Posterior cingulate gyrus (tissue), 11 donors: ENCODE measurements at places on chromosomes 2 and 18.

DNA sequence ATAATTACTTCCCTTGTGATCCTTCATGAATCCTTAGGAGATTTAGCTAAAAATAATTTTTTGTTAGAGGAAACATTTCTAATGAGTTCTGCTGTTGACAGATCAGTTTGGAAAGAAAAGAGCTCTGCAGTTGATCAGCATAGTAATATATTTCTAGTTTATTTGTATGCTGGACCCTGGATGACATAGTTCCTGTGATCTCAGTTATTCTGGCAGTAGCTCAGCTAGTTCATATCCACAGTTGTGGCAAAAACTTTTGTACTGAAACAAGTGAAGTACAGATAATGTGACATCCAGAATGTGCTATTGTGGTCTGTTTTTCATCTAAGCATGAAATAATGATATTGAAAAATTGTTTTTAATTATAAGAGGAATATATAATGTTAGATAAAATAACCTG, 33.7 kb downstream of the ABI2 start:
- DNase-seq, result no peak

GRCh38 chr2:201235860-201236811, 24.2 kb upstream of the CASP8 start:
- no peak for DNase-seq

DNA sequence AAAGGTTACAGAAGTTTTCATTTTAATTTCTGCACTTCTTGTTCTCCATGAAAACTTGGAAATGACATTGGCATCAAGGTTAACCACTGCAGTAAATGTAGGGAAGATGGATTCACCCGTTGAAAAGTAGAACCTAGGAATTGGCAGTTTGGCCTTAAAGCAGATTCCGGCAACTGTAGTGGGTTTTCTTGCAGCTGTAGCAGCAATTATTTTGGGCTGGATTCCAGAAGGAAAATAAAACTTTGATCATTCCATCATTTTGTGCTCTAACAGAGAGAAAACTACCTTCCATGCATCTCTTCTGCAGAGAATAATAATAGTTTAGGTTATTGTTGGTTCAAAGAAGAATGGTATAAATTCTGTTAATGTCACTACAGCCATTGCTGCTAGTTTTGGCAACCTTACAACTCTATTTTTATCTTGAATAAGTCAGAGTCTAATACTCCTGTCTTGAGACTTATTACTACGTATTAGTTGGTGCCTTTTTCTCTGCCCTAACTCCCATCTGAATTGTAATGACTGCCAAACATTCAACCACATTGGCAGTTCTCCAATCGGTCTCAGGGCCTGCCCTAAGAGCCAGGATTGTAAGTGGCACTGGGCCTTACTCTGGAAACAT, 178.1 kb upstream of the PIEZO2 start:
- DNase-seq, result no peak

DNA sequence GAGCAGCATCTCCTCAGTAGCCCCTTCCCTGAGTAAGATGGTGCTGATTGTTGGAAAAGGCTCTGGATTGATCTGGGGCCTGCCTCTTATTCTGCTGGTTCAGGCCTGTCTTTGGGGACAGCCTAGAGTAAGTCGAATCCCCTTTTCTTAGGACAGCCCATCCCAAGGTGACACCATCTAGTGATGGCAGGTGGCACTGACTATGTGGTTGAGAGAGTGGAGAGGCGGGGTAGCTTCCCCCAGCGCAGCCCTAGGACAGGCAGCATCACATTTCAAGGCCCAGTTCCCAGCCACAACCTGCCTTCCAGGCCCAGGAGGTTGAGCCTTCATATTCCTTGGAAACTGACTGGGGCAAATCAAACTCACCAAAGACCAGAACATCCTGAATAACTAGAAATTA, 69.1 kb upstream of the B3GNT7 start:
- DNase-seq, result no peak

DNA sequence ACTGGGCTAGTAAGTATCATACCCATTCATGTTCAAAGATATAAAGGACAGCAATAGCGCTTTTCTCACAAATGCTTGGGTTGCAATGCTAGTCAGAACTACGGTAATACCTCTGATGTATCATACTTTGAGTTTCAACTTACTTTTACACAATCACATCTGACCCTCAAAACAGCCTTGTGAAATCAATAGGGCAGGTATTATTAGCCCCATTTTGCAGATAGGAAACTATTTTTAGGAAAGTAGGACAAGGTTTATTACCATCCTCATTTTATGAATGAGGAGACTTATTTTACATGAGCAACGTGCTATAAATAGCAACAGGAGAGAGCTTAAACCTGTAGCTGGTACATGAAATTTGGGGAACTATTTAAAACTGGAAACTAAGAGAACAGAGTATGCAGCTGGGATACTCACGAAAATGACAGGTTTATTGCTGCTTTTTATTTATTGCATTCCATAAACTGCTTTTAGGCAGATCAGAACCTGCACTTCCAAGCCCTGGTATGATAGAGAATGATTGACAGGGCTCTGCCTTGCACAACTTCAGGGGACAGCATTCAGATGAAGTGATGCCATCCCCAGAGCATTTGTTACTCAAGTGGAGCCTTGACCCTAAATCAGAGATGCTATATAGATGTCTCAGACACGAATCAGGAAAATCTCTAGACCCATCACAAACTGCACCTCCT, 42.4 kb upstream of the PPM1B start:
- no peak for DNase-seq

DNA sequence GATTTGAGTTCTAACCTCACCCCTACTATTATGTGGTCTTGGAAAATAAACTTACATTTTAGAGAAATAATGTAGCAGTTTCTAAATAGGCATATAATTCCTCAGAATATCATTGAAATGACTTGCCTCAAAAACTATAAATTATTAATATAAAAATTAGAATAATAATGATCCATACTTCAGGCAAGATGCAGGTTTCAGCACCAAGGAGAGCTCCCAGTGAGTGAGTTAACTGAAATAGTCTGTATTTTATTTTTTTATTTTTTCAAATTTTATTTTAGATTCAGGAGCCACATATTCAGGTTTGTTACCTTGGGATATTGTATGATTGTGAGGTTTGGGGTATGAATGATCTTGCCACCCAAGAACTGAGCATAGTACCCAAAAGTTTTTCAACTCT, 472.2 kb upstream of the DCC start:
- no peak for DNase-seq

DNA sequence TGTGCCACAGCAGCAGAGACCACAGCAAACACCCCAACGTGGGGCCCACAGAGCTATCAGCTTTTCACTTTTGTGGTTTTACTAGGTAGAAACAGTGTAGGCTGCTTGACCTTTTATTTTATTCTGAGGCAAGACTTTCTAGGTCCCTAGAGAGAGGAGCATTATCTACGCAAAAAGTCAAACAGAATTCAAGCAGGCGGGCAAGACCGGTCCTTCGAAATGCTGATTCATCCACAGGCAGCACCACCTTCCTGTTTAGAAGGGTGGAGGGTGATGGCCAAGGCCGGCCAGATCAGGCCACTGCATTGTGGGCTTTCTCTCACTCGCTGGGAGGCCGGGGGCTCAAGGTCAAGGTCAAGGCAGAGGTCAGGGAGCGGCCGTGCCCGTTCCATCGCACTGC, 573.0 kb downstream of the GALR1 start:
- no peak for DNase-seq

DNA sequence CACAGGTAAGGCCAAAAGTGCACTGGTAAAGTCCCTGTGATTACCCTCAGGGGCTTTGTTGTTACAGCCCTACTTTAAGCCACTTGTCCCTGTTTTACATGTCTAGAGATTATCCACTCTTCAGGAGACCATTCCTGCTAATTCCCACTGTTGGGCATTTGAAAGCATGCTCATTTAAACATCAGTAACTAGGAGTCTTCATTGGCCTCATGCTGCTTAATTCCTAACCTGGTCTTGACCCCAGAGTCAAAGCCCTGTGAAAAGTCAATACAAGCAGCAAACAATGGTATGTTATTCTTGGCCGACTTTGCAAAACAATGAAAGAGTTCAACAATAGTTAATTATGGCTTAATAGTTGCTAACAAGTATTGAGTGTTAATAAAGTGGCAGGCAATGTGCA, 23.2 kb downstream of the AFF3 start:
- no peak for DNase-seq

GRCh38 chr18:21181766-21182165, 60.3 kb upstream of the GREB1L start:
- no peak for DNase-seq

DNA sequence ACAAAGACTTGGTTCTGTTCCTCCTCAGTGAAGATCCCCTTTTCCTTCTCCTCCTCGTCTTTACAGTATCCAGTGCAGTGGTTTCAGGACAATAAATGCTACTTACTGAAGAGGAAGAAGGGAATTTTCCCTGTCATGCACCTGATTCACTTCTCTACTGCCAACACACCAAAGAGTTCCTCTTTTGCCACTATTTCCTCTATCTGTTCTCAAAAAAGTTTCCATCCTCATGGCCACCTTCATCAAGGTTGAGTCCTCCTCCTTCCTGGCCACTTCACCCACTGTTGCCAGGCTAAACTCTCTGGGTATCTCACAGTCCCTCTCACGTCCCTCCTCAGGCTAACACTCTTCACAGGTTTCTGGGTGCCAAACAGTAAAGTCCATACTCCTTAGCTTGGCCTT, 41.7 kb downstream of the PLEKHM3 start:
- DNase-seq, result no peak

DNA sequence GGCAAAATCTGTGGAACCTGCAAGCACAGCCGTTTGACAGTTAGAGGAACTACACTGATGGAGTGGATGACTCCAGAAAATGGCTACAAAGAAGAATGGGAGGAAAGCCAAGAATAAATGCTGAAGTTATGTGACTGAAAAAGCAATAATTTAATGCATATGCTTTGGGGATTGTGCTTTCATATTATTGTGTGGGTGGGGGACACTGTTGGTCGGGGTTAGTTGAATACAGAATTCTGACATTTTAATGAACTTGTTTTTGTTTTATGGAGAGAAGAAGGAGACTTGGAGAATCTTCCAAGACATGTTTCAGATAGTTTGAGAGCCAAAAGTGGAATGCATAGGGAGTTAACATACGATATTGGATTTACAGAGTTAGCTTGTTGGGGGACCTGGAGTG, 68.5 kb downstream of the NRP2 start:
- DNase-seq, result no peak

DNA sequence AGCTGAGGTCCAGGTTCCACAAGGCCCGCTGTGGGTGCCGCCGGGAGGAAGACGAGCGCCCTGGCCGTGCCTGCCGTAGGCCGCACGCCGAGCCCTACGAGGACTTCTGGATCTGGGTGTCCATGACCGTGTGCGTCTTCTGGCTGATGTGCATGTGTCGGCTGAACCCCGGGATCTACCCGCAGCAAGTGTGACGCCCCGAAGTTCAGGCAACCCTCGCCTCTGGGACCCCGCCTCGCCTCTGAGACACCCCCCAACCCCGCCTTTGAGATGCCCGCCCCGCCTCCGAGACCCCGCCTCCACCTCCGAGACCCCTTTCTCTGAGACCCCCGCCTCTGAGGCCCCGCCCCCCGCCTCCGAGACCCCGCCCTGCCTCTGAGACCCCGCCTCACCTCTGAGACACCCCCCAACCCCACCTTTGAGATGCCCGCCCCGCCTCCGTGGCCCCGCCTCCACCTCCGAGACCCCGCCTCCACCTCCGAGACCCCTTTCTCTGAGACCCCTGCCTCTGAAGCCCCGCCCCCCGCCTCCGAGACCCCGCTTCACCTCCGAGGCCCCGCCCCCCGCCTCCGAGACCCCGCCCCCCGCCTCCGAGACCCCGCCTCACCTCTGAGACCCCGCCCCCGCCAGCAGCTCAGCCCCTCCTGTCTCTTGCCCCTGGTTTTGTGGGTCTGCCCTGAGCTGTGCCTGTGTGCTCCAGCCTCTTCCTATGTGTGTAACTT, 3.7 kb downstream of the RTP5 start:
- DNase-seq, result peak; percentile 55

DNA sequence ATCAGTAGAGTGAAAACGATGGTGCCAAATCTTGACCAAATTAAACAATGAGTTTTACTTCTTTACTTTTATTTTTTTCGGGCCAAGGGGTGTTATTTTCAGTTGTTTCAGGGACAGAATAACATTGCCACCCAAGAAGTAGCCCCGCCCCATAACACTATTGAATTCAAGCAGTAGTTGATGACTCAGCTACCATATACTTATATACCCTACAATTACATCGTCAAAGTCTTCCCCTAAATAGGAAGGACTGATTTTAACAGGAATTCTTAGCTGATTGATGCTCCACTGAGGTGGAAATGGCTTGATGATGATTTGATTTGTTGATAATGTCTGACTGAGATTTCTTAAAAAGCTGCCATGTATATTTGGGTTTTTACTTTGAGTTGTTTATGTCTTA, 24.7 kb downstream of the LYPD6B start:
- DNase-seq, result no peak

GRCh38 chr2:99821572-99821971, 320.8 kb downstream of the AFF3 start:
- DNase-seq, result no peak

DNA sequence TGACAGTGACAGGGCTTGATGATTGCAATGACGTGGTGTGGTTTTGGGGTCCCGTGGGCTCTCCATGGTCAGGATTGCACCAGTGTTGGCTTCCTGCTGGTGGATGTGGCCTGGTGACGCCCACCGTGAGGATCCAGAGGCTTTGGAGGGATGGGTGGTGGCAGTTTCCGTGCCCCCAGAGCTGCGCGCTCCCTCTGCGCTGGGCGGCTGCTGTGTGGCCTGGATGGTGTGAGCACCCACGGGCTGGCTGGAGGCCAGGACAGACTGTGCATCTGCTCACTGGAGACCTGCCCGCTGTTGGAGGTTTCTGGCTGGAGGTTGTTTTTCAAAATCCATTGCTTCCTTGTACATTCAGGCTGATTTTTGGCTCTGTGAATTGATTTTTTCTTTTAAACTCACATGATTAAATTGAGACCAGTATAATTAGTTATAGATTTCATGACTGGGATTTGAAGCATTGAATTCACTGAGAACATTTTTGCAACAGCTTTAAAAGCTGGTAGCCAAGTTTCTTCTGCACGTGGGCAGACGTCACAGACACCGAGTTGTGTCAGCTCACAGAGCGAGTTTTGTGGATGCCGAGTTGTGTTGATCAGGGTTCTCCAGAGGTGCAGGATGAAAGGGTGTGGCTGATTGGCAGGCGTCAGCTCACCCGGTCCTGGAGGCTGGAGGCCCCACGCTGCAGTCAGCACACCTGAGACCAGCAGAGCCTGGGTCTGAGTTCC, 72.7 kb downstream of the KCNG2 start:
- peak; percentile 68 for DNase-seq

GRCh38 chr2:151916632-151917031, 88.4 kb upstream of the ARL5A start:
- DNase-seq, result no peak

GRCh38 chr2:190065839-190066238, 3.3 kb upstream of the MSTN start:
- DNase-seq, result no peak

GRCh38 chr2:137964066-137964858, at the start of gene HNMT:
TSS of gene HNMT (plus strand) at chr2:137964473. CDS start at chr2:137964492, 19 bp downstream.
- DNase-seq, result peak; percentile 89

DNA sequence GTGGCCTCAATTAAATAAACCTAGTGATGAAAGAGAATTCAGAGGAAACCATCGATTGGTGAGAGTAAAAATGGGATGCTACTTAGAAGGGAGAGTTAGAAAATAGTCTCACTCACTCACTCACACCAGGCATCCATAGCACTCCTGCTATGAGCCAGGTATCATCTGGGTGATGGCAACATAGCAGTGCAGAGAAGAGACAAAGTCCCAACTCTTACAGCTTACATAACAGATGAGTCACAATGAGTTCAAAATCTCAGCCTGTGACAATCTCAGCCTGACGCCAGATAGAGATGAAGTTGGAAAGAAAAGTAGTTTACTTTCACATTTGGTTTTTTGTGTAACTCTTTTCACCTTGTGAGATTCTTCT, 55.4 kb upstream of the THOC1 start:
- no peak for DNase-seq
